ENCODE measurements at places on chromosomes 11 and 22.

- no peak for DNase-seq
These were observed 12.0 kb downstream of the RELA start for GRCh38 chr11:65650547-65651338.

GRCh38 chr22:39661842-39662685 is 91.5 kb downstream of the CACNA1I start:
- no peak for DNase-seq

GRCh38 chr11:113675003-113675561 is 31.0 kb downstream of the TMPRSS5 start:
- DNase-seq: no peak

- no peak for DNase-seq
These were observed 6.1 kb upstream of the CD59 start for GRCh38 chr11:33742249-33742851.

DNA sequence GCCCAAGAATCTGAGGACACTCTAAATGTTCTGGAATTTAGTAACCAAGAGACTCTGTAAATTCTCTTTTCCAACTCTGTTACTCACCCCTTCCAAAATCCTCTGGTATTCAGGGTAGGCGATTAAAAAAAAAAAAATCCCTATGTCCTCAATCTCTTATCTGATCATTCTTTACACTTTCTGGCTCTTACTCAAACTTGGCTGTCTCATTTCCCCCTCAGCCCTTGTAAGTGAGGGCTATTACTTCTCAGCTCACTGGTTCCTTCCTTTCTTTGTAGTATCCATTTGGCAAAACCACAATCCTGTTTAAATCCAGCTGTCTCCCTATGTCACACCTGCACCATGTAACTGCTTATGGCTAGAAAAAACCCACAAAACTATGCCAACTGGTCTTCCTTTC is 12.7 kb upstream of the MSANTD2 start:
- DNase-seq: no peak

DNA sequence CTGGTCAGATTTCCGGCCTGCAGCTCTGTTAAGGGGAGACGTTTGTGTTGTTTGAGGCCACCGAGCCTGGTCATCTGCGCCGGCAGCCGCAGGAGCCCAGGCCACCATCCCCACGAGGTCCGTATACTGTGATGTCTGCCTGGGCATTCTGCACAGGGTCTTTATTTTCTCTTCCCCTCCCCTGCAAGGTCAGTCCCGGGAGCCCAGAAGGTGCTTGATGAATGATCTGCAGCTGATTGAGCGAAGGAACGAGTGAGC is 45.4 kb downstream of the CTTN start:
- DNase-seq: no peak

DNA sequence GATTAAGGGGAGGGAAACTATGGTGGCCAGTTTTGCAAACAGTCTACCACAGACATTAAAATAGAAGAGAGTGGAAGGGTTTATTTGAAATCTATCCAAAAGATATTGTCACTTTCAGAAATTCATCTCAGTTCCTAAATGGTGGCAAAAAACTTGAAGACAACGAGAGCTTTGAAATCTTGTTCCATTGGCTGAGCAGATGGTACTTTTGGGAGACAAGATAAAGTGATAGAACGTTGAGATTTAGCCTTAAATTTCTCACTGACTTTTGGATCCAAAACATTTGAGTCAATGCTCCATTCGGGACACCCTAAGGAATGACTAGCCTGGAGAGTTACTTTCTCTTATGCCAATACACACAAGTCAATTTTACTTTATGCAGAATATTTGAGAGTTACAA is 319.1 kb upstream of the LARGE1 start:
- no peak for DNase-seq

- no peak for DNase-seq
These were observed 150.6 kb downstream of the GRIK4 start for GRCh38 chr11:120662071-120662676.

GRCh38 chr11:74926304-74927030 is 22.4 kb downstream of the XRRA1 start:
- DNase-seq: no peak

- DNase-seq: no peak
These were observed 60.6 kb upstream of the CRYBB3 start for GRCh38 chr22:25139062-25139461.

DNA sequence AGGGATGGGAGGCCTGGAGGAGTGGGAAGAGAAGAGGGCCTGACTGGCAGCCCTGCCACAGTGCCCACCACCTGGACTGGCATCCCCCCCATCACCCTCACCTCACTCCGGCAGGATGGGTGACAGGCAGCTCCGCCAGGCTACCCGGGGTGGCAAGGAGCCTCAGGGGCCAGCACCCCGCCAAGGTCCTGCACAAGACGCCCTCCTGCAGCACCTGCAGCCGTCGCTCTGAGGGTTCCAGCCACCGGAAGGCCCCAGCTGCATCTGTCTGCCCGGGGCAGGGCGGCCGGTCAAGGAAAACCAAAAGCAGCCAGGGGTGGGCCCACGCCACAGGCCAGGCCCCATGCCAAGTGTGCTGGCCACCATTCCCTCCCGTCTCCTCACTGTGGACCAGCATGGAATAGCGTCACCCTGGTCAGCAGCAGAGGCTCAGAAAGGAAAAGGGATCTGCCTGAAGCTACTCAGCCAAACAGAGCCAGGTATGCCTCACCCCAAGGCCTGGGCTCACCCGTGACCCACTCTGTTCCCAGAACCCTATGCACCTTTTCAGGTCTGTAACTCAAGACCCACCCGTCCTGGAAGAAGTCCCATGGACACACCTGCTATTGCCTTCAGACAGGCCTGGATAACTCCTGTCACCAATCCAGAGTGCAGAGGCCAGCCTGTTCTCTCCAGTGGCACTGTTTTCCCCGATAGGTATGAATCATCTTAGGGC is 7.0 kb downstream of the RHBDD3 start:
- no peak for DNase-seq

- no peak for DNase-seq
These were observed 15.8 kb upstream of the TXNRD2 start for GRCh38 chr22:19957445-19957844.

DNA sequence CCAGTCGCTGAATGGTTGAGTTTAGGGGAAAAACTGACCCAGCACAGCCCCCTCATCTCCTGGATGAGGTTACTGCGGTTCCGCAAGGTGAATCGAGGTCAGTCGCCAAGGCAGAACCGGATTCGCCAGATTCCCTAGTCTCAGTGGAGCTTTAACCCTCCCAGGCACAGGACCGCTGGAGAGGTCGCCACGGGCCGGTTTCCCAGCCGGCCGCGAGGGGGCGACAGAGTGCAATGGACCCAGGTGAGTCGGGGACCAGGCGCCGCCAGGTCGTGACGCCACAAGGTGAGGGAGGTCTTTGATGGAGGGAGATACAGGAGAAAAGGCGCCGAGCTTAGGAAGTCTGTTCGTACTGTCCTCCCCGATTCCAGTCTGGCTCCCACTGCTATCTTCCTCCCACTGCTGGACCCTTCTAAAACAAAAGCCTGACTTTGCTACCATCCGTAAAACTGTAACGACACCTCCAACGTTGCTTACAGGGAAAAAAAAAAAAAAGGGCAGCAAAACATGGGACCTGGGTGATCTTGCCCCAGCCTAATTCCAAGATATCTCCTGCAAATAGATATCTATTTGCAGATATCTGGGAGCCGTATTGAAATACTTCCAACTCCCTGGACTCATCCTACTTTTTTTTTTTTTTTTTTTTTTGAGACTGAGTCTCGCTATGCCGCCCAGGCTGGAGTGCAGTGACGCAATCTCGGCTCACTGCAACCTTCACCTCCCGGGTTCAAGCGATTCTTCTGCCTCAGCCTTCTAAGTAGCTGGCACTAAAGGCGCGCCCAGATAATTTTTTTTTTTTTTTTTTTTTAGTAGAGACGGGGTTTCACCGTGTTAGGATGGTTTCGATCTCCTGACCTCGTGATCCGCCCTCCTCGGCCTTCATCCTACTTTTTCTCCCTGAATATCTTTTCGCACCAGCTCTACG is 1.4 kb upstream of the GGA1 start:
- DNase-seq: peak; percentile 77

- no peak for DNase-seq
These were observed 336.1 kb upstream of the C11orf87 start for GRCh38 chr11:109085708-109086373.

- DNase-seq: no peak
These were observed 871 bp upstream of the SEZ6L start for GRCh38 chr22:26168330-26168851.

GRCh38 chr11:94550513-94550912 is 6.8 kb downstream of the FUT4 start:
- DNase-seq: no peak

GRCh38 chr11:76156971-76157427 is 49.3 kb downstream of the WNT11 start:
- DNase-seq: no peak

- DNase-seq: no peak
These were observed 5.8 kb upstream of the SLC43A3 start for GRCh38 chr11:57432714-57433163.

GRCh38 chr11:67302571-67303131 is 679 bp upstream of the SSH3 start:
- no peak for DNase-seq

DNA sequence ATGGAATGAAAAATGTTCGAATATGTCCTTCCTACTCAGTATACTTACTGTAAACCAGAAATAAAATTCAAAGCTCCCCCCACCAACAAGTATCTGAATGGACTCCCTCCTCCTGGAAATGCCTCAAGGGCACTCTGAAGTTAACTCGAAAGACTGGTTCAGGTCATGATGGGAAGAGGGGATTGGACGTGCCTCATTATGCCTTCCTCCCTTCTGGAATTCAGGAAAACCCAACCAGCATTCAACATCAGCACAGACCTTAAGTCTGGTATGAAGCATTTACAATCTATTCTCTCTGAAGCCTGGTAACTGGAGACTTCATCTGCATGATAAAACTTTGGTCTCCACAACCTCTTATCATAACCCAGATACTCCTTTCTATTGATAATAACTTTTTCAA is 428.3 kb upstream of the RAG2 start:
- no peak for DNase-seq

DNA sequence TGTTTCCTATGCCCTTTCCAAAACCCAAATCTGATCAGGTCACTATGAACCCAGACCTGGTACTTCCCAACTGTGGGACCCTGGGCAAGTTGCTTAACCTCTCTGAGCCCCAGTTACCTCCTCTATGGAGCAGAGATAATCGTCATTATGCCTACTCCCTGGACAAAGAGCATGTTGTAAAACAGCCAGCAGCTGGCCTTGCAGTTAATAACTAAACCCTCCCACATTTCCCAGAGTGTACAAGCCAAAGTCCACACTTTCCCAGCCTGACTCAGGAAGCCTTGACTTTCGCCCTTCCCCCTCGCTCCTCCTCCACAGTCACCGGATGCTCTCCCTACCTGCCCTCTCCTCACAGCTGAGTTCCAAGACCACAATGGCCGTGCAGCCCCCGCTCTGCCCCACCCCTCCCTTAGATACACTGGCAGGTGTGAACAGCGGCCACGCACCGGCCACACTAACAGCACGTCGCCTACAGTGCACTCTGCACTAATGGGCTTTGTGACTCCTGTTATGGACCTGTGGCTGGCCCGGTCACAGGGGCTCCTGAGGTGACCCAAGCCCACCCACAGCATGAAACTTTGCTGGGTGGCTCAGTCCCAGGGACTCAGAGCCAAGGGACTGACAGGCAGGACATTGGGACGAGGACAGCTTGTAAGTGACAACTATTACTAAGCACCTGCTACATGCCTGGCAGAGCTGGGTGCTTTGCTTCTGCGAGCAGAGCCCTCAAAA is 15.6 kb upstream of the MFNG start:
- no peak for DNase-seq

DNA sequence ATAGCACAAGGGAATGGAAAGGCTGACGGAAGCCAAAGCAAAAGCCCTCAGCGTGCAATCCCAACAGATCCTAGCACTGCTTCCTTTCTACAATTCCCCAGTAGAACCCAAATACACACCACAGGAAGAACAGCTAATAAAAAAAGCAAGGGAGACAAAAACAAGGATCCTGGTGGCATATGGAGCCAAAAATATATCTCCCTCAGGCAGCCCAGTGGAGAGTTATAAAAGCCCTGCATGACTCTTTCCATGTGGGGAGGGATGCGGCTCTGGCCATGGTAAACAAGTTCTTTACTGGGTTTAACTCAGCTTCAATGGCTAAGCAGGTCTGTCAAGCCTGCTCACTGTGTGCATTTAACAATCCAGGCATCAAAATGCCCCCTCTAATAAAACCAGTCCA is 88.1 kb downstream of the PIWIL4 start:
- DNase-seq: no peak

DNA sequence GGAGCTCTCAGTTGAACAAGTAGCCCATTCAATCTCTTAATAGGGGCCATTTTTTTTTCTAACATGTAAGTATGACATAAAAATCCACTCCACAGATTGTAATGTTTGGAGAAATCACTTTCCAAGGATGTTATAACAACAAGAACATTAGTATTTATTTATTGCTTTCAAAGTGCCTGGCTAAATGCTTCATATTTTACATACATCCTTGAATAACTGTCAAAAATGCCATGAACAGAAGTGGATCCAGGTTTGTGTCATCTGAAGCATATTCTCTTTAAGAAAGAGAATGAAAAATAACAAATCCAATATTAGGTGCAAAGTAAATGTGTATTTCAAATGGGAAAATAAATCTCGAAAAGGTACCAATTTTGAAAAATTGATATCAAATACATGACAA is 344.0 kb upstream of the FAT3 start:
- no peak for DNase-seq

GRCh38 chr11:43953521-43953920 is 11.1 kb downstream of the C11orf96 start:
- DNase-seq: no peak

GRCh38 chr11:79108851-79109250 is 332.0 kb downstream of the TENM4 start:
- no peak for DNase-seq

DNA sequence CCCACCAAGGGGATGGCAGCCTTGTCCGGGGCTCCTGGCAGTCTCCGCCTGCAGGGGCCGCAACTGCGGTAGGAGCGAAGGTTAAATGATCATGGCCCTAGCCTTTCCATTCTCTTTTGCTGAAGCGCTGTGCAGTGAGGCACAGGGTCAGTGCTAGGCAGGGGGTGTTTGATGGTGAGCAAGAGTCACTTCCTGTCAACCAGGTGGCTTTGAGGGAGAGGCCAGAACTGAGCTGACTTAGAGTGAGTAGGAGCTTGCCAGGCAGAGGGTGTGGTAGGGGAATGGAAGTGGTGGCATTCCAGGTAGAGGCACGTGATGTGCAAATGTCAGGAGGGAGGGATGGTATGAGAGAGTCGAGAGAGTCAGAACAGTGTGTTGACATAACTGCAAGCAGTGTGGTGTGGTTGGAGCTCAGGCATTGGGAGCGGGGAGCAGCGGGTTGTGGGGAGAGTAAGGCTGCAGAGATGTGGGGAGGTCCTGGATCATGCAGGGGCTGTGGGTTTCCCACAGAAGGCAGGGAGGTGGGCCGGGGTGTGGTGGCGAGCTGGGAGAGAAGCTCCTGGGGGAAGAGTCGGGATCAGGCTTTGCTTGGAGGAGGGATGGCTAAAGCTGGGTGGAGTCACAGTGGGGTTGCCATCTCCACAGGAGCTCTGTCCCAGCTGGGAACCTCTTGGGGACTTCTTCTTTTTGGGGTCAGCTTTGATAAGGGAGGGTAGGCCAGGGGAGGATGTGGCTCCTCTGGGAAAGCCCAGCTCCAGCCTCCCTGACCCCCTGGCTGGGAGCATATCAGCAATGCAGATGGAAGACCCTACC is 33.3 kb downstream of the AMPD3 start:
- DNase-seq: peak; percentile 13
